Activated gamma-delta T cell treated with anti-CD3 and anti-CD28 coated beads, Interleukin-2, amount 50 U/mL, for 16 hours (primary cell): ENCODE measurements at places on chromosomes 4 and X.

- DNase-seq = no peak
These were observed 79.6 kb upstream of the FRG1 start for GRCh38 chr4:189861101-189861500.

- no peak for DNase-seq
These were observed 33.1 kb upstream of the GNRHR start for GRCh38 chr4:67787311-67787710.

- DNase-seq = no peak
These were observed 275.2 kb upstream of the AGA start for GRCh38 chr4:177717407-177717806.

DNA sequence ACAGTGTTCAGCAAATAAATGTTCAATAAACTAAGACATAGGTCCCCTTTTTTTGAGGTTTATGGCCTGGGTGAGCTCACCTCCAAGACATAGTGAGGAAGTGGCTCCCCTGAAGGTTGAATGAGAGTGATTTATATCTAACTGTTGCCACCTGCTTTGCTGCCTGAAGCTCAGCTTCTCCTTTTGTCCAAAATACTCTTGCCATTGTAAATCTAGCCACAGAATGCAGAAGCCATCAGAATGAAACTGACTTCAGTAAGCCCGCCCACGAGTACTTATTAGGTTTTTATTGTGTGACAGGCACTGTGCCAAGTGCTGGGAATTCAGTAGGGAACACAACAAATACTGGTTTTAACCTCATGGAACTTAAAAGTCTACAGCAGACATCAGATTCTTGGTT is 18.0 kb downstream of the SPINK2 start:
- DNase-seq = no peak

DNA sequence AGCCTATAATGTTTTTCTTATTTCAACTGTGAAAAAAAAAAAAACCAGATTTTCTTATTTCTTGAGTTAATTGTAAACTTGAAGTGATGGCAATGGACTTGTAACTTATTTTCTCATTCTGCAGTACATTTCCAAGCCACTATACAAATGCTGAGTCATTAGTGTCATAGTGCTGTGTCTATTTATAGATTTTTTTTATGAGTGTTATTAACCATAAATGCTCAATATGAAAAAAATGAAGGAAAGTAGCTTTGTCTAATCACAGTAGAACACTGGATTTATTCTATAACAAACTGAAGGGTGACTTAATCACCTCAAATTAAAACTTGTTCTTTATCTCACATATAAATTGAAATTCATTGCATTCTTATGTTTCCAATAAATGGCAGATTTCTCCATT is 718.6 kb downstream of the CCSER1 start:
- no peak for DNase-seq

GRCh38 chrX:13013363-13014110 is 30.9 kb downstream of the FAM9C start:
- no peak for DNase-seq

GRCh38 chrX:34426334-34426733 is 230.8 kb downstream of the TMEM47 start:
- DNase-seq = no peak
